Inflammatory macrophage (primary cell): ENCODE measurements at places on chromosomes 1 and 21.

- peak; percentile 78 for DNase-seq
These were observed 97.6 kb downstream of the ATP1A1 start for GRCh38 chr1:116470671-116471070.

GRCh38 chr1:26122988-26123973 is 11.7 kb downstream of the PDIK1L start:
- DNase-seq: peak; percentile 28

- DNase-seq: no peak
These were observed 53.4 kb downstream of the ZBTB18 start for GRCh38 chr1:244104309-244105060.

DNA sequence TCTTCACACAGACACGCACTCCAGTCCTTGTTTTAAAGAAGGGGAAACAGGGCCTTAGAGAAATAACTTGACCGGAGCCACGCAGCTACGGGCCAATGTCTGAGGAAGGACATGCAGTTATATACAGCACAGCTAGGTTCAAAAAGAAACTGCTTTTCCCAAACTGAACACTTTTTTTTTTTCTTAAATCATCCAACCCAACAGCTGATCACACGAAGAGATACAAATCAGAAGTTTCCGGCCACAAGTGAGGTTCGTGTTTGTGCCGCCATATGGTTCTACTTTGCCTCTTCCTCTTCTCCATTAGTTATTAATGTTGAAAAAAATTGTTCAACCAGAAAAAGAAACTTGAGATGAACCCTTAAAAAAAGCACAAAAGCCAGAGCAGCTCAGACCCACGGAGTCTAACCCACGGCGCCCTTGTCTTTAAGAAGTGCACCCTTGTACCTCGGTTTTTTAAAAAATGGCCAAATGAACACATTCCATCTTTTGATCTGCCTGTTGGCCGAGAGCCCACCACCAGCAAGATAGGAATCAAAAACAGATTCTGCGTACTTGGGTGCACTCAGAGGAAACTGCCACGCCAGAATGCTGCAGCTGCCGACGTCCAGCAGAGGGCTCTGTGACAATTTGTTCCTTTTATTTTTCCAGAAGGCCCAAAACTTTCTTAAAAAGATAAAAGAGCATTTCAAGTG is 78.9 kb downstream of the SLC66A1 start:
- DNase-seq: peak; percentile 48

- DNase-seq: no peak
These were observed 390.4 kb downstream of the OMA1 start for GRCh38 chr1:58156124-58156468.

- no peak for DNase-seq
These were observed 11.9 kb upstream of the MRPL55 start for GRCh38 chr1:228120857-228121489.

- no peak for DNase-seq
These were observed 177.3 kb upstream of the GORAB start for GRCh38 chr1:170354690-170355089.

- no peak for DNase-seq
These were observed 113.0 kb upstream of the VAMP3 start for GRCh38 chr1:7658099-7658498.

DNA sequence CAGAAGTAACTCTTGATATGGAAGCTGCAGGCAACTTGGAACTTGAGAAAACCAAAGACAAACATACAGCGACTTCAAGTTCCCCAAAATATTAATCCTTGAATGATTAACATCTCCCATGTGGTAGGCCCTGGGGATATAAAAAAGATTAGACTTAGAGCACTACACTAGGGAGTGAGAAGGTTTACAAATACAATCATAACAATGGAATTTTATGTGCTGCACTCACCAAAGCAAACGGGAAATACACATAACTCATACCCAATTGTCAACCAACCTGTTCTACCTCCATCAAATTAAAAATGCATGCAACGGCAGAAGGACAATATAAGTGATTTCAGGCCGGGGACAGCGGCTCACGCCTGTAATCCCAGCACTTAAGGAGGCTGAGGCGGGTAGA is 3.7 kb downstream of the SMYD3 start:
- no peak for DNase-seq

DNA sequence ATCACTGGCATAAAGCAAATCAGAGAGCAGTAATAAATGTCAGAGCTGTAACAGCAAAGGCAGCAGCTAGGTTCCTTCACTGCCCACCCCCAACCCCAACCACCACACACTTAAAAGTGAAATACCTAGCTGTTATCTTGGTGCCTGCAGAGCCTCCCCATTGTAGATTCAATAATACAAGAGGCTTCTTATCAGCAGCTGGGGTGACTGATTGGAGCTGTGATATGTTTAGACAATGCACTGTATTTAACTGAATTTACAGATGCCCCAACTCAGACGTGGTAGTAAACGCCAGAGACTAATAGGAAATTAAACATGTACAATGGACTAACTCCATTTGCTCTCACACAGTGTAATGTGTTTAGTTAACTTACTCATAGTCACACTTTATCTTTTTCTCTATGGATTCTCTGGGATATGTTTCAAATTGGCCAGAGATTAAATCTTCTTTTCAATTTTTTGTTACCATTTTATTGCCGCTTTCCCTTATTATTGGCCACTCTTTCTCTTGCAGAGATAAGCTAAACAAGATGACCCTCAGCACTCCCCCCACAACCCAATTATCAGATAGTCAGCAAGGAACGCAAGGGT is 117.1 kb downstream of the ESRRG start:
- no peak for DNase-seq

DNA sequence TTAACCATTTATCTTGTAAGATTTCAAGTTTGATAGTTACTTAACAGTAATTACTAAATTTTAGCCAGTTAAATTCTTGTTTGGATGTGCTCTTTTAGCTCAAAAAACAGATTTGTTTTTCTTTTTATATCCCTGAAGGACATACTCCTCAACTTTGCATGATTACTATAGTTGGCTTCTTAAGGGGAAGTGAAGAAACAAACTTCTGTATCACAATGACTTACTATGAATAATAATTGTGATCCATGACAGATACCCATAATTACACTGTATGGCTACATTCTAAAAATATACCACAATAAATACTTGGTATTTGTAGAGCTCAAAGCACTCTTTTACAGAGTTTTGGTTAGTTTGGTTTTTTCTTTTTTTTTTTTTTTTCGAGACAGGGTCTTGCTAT is 55.8 kb downstream of the IARS2 start:
- no peak for DNase-seq

GRCh38 chr1:167832693-167833092 is 81.2 kb downstream of the ADCY10 start:
- no peak for DNase-seq

DNA sequence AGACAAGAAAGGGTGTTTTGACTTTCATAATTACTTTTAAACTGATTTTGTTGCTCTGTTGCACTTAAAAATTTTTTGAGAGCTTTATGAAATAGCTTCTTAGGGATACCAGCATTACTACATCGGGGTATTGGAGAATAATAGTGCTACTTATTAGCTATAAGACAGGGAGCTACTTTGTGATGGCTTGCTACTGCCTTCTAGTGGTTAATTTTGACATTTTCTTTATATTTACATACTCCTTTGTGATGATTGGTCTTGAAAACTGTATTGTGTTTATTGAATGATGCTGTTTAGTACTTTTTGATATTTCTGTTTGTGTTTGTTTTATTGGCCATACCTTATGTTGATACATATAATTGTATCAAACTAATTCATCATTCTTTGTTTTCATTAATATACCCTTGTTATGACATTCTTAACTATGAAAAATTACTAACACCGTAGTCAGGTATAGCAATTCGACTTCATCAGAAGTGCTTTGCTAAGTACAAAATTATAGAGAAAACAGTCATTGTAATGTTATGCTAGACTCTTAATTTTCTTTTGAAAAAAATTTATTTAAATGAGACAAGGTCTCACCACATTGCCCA is 85.5 kb downstream of the CLIC4 start:
- DNase-seq: peak; percentile 64

- no peak for DNase-seq
These were observed 251.9 kb upstream of the B3GALT2 start for GRCh38 chr1:193438312-193438711.

DNA sequence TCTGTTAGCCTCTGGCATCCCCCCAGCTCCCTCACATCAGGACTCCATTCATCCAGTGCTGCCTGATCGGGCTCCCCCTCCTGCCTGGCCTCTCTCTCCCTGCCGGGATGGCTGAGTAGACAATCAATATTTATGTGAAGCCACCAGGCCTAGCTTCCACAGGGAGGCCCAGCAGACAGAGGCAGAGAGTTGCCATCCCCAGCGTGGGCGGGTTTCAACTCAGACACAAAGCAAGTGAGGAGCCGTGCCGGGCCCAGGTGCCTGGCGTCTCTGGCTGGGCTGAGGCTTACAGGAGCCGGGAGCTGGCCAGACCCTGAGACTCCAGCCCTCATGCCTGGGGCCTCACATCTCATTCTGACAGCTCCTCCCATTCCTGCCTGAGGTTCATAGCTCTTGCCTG is 34.5 kb upstream of the ATP2B4 start:
- no peak for DNase-seq

DNA sequence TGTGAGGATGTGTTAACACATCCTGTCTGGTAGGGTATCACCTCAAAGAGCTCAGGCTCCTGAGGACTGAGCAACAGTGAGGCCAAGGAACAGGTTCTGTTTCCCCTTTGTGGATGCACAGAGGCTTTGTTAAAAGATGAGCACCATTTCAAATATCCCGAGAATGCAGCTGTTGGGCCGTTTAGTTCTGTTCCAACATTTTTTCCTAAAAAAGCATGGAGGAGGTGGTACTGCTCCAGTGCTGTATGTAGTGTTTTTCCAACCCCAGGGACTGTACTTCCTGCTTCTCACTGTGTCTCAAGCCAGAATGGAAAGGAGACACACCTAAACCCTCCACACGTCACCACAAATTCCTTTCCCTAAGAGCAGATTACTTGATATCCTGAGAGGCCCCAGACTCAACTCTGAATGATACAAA is 53.8 kb upstream of the BCL10 start:
- DNase-seq: no peak

- DNase-seq: no peak
These were observed 376.9 kb downstream of the USH2A start for GRCh38 chr1:216046336-216046735.

DNA sequence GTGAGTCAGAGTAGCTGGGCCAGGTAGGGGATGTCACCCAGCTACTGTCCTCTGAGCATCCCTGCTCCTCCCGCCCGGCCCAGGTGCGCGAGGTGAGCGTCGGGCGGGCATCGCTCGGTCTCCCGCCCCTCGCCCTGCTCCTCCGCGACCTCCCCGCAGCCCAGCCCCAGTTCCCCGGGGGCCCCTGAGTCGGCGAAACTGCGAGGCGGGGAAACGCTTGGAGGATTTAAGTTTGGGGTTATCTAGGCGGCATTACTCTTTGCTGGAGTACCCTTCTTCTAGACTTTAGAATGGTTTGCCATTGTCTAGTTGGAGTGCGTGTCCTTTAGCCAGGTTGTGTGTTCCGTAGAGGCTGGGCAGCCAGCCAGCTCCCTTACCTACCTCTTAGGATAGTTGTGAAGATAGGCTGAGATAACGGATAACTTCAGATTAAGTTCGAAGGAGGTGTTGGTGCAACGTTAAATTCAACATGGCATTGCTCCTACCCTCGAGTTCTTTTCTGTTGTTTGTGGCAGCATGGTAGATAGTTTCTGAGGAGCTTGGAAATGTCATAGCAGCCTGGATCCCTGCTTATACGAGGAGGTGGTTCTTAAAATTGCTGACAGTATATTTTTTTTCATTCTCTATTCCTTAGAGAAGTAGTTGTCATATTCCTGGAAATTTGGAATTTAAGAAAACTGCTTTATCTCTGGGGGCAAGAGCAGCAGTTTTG is 697 bp downstream of the AGO3 start:
- DNase-seq: no peak

GRCh38 chr21:35414507-35415139 is 365.5 kb upstream of the RUNX1 start:
- no peak for DNase-seq

- DNase-seq: no peak
These were observed 299 bp upstream of the PROX1 start for GRCh38 chr1:213987422-213987926.

DNA sequence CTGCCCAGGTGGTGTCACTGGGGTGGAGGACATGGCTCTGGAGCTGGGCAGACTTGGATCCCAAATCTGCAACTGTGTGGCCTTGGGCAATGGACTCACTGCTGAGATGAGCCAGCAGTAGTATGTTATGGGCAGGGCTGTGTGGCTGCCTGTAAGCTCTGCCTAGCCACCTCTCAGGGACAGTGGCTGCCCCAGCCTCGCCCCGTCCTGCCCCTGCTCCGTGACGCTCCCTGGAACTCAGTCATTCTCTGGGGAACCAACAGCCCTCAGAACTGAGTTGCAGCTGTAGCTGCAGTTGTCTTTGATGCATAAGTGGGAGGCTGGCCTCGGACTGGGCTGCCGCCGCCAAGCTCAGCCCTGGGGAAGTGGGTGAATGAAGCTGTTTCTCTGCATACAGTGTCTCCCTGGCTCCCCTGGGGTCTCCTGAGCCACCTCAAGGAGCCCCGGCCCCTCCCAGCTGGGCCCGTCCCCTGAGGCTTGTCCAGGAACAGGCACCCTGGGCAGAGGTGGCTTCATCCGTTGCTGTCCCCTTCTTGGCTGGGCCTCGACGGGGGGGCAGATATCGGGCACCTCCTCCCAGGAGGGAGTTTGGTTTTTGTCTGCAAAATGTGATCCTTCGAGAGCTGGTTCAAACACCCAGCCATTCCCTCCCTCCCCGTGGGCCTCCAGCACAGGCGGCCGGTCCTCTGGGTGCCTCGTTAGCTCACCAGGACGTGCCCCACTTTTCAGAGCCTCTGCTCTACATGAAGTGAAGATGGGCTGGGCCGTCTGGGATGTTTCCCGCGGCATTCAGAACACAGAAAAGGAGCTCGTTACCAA is 26.2 kb upstream of the PLCH2 start:
- DNase-seq: no peak

- no peak for DNase-seq
These were observed 32.3 kb downstream of the CD160 start for GRCh38 chr1:145751491-145752037.

DNA sequence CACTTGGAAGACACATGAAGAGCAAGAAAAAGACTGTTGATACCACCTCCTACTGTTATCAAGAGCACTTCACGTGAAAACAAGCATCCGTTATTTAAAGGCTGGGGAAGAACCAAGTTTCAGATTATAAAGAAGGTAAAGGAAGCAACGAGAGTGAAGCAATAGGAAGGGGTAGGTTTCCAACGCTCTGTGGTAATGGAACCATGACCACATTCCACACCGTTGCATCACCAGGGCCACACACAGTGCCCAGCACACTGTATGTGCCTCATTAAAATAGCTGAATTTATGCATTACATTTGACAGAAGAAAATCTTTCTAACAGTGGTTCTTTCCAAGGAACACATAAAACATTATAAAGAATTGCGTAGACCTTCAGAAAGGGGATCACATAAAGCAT is 435.8 kb downstream of the MRPL39 start:
- DNase-seq: peak; percentile 47
